ENCODE measurements at places on chromosomes 13 and 19.

DNA sequence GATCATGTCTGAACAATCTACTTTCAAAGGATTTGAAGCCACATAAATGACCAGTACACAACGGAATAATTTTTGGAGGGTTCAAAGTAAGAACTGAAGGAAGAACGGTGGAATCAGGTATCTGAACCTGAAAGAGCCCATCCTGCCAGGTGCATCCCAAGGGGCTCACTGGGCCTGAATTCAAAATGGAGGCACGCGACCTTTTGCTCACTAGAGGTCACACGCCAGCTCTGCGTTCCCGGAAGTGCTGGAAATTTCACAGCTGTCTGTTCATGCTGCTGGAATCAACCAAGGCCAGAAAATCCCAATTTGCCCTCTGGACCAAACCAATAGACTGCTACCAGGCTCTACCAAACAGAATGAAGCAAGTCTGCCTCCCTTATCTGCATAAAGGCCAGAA lies 4.2 kb upstream of the RASA3 start:
- no peak overlapping the region for H3K4me3 ChIP-seq
- no peaks in the 10 kb centered on the region for H3K36me3 ChIP-seq

- no peaks in the 10 kb centered on the region for H3K27me3 ChIP-seq
- H3K4me1 ChIP-seq: no peaks in the 10 kb centered on the region
- H3K4me3 ChIP-seq: no peak overlapping the region
- DNase-seq: no peak
- H3K36me3 ChIP-seq: no peaks in the 10 kb centered on the region
- no peak overlapping the region for H3K27ac ChIP-seq
These were observed 23.6 kb upstream of the RFXAP start for GRCh38 chr13:36795463-36795862.

DNA sequence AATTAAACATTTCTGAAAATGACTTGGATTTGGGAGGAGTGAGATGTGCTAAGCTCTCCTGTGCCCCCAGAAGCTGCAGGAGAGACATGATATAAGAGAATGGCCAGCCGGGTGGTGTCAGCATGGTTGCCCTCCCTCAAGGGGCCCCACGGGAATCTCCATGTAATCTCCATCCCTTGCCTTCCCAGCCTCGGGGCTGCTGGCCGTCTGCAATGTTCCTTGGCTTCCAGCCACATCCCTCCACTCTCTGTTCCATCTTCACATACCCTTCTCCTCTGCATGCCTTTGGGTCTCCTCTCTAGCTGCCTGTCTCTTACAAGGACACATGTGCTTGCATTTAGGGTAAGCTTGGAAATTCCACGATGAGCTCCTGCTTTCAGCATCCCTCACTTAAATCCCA lies 172.0 kb downstream of the TSHZ3 start:
- H3K4me1 ChIP-seq: no peaks in the 10 kb centered on the region
- DNase-seq: no peak
- H3K27ac ChIP-seq: no peak overlapping the region

- peaks cover 3% of the 10 kb centered on the region for H3K27me3 ChIP-seq
- no peak for DNase-seq
- H3K4me3 ChIP-seq: no peak overlapping the region
- H3K36me3 ChIP-seq: no peaks in the 10 kb centered on the region
These were observed 278.1 kb downstream of the DNAJC15 start for GRCh38 chr13:43301346-43301969.

DNA sequence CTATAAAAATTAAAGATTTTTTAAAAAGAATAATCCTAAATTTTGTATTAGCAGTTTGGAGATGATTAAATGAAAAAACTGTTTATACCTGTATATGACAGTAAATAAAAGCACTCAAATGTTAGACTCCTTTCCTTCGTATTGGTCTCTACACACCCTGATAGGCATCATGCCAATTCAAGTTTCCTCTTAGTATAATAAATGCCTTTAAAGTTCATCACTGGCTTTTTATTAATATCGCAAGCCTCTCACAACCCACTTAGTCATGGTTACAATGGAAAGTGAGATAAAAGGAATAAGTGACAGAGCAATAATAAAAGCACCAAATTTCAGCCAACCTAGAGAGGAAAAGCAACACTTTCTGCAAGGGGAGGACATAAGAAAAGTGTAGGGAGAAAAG lies 102.2 kb downstream of the PIBF1 start:
- no peak overlapping the region for H3K27ac ChIP-seq
- H3K27me3 ChIP-seq: no peaks in the 10 kb centered on the region
- no peak for DNase-seq

- no peaks in the 10 kb centered on the region for H3K36me3 ChIP-seq
- H3K4me3 ChIP-seq: no peak overlapping the region
- H3K27me3 ChIP-seq: peaks cover 3% of the 10 kb centered on the region
These were observed 41.3 kb upstream of the IGFL4 start for GRCh38 chr19:46081928-46082727.

DNA sequence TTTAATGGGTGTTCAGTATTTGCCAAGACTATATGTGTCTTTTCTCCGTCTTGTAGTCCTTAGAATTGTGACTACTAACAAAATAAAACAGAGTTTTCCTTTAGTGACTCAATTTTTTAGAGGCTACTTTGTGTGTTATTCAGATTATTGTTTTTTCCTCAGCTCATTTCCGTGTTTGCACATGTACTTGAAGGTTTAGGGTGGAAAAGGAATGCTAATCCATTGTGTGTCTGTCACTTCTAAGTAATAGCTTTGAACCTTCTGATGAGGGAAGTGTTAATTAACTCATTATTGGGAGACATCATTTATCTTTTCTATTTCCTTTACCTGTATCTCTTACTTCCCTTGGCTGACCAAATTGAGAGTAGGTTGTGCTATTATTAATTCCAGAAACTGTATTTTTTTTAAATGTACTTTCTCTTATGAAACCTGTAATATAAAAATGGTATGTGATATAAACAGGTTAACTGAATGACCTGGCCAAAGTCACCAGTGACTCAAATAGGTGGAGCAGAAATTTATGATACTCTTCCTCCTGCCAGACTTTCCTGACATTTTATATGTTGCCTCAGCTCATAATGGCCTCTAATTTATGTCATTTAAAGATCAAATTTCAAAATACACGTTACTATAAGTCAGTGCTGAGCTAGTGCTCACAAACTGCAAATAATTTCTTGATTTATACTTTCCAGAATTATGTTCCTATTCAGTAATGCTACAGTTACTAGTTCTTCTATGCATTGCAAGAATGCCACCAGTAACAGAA lies 88.8 kb downstream of the LMO7 start:
- no peak for DNase-seq
- H3K4me3 ChIP-seq: no peak overlapping the region
- H3K27ac ChIP-seq: no peak overlapping the region

DNA sequence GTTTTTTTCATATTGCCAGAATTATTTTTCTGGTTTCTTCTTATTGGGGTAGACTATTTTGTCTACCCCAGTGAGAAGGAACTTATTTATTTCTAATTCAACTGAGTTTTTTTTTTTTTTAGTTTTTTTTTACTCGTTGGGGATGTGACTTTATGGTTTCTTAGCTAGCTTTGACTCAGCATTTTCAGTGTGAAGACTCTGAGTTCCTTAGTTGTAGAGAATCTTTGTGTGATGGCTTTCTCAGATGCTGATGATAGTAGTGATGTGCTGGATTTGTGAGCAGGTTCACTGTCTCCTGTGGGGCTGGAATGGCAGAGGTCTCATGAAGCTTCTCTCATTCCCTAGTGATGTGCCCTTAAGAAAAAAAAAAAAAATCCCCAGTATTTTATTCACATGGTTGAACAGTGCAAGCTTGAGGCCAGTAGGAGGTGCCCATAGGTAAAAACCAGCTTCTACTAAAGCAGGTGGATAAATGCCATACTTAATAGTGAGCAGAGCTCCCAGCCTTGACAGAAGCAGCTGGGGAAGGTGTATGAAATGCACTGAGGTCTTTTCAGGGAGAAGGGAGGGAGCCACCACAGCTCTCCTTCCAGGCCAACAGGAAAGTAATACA lies 106.2 kb upstream of the KLF5 start:
- DNase-seq: no peak
- no peak overlapping the region for H3K27ac ChIP-seq

- no peaks in the 10 kb centered on the region for H3K36me3 ChIP-seq
- no peak overlapping the region for H3K4me3 ChIP-seq
- no peak overlapping the region for H3K27ac ChIP-seq
- DNase-seq: no peak
- H3K27me3 ChIP-seq: no peaks in the 10 kb centered on the region
These were observed 265.8 kb downstream of the OXGR1 start for GRCh38 chr13:96728463-96728862.

- DNase-seq: no peak
- 0 out of 2 replicates have a peak, but pooled peaks cover 6% of the 10 kb centered on the region for H3K27me3 ChIP-seq
- no peaks in the 10 kb centered on the region for H3K36me3 ChIP-seq
- no peak overlapping the region for H3K27ac ChIP-seq
- peaks cover 12% of the 10 kb centered on the region for H3K4me1 ChIP-seq
- H3K4me3 ChIP-seq: peak overlapping the region; percentile 59
These were observed 366 bp upstream of the KL start for GRCh38 chr13:33015791-33016323.

DNA sequence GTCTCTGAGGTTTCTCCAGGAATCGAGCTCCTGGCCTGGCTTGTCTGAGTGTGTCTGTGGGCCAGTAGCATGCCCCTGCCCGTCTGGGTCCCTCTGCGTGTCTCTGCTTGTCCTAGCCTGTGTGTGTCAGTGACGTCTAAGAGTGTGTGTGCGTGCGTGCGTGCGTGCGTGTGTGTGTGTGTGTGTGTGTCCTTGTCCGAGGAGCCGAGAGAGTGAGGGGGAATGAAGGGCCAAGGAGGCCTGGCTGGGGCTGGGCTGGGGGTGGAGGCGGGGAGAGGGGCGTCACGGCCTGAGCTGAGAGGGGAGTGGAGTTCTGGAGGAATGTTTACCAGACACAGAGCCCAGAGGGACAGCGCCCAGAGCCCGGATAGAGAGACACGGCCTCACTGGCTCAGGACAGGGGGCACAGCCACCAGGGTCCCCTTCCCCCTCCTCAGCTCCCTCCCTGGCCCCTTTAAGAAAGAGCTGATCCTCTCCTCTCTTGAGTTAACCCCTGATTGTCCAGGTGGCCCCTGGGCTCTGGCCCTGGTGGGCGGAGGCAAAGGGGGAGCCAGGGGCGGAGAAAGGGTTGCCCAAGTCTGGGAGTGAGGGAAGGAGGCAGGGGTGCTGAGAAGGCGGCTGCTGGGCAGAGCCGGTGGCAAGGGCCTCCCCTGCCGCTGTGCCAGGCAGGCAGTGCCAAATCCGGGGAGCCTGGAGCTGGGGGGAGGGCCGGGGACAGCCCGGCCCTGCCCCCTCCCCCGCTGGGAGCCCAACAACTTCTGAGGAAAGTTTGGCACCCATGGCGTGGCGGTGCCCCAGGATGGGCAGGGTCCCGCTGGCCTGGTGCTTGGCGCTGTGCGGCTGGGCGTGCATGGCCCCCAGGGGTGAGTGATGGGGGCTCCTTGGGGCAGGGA lies at the start of gene AXL:
Gene AXL (plus strand): TSS at position 609 of the 893 bp plus-strand sequence. CDS start 170 bp downstream, at position 779.
- H3K36me3 ChIP-seq: no peaks in the 10 kb centered on the region
- H3K27me3 ChIP-seq: peaks cover 4% of the 10 kb centered on the region
- no peak within 1 kb of the TSS for H3K4me3 ChIP-seq
- H3K27ac ChIP-seq: no peak within 1 kb of the TSS
- DNase-seq: no peak

- H3K4me3 ChIP-seq: no peak overlapping the region
- no peaks in the 10 kb centered on the region for H3K27me3 ChIP-seq
- H3K36me3 ChIP-seq: no peaks in the 10 kb centered on the region
- no peaks in the 10 kb centered on the region for H3K4me1 ChIP-seq
These were observed 1198.3 kb downstream of the OLFM4 start for GRCh38 chr13:54226876-54227275.

DNA sequence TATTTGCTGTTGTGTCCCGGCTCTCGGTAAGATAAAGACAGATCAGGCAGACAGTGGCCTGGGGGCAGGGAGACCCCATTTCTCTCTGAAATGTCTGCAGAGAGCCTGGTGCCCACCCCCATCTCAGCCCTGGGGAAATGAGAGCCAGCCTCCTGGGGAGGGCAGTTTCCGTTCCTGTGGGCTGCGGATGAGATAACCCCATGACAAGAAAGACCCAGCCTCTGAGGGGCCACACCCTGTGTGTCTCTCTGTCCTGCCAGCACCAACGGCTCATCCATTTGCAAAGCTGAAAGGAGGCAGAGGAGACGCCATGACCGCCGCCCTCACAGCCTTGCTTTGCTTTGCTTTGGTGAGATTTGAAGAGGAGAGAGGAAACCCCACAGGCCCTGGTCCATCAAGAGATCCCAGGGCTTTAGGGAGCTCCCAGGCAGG lies 28.1 kb upstream of the KIR3DL3 start:
- H3K27ac ChIP-seq: no peak overlapping the region
- no peaks in the 10 kb centered on the region for H3K27me3 ChIP-seq
- no peak overlapping the region for H3K4me3 ChIP-seq
- H3K4me1 ChIP-seq: no peaks in the 10 kb centered on the region
- DNase-seq: no peak
- no peaks in the 10 kb centered on the region for H3K36me3 ChIP-seq

DNA sequence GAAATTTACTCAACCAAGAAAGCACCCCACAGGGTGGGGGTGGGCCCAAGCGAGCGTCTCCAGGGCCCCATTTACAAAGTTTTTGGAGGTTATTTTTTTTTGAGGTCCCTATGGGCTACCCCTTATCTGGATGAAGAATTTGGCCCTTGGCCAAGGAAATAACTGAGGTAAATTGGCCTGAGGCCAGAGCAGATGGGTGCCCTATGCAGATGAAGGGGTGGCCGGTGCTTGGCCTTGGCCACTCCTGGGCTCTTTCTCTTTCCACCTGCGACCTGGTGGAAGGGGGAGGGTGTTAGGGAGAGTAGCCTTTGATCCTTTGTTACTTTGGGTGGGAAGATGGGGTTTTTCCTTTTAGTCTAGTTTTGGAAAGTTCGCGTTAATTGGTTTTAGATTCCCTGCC lies 15.5 kb downstream of the ZNF701 start:
- no peak overlapping the region for H3K27ac ChIP-seq
- H3K27me3 ChIP-seq: no peaks in the 10 kb centered on the region
- H3K4me3 ChIP-seq: no peak overlapping the region

Data from GM12878 (cell line).